ENCODE measurements at places on chromosomes 7 and 10.

GRCh38 chr10:110918269-110918642 lies 724 bp downstream of the BBIP1 start:
- peak; percentile 94 for DNase-seq

DNA sequence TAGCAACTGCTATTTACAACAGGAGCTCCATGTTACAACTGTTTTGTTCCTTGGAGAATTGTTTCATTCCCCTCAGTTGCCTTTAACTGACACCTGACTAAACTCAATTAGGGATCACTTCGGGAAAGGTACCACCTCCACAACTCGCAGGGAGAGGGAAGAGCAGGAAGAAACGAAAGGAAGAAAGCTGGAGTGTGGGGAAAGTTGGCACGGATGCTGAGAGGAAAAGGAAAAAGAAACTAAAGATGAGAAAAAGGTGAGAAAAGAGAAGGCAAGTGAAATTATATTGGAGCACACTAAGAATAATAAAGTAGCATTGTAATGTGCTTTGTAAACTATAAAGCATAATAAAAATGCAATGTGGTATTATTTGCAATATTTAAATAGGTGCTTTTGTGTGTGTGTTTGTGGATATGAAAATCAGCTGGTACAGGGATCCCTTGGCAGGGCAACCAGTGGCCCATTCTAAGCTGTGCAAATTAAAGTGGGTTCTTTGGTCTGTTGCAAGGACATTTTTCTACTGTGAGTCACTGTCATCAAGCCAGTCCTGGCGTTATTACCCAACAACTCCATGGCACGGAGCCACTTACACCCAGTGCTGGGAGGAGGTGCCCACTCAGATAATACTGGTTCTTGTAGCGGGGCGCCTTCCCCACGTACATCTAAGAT lies 45.9 kb downstream of the HIPK2 start:
- DNase-seq: no peak

- no peak for DNase-seq
These were observed 92.9 kb downstream of the CELF2 start for GRCh38 chr10:11110539-11110938.

GRCh38 chr7:113263749-113264148 lies 145.4 kb upstream of the SMIM30 start:
- no peak for DNase-seq

DNA sequence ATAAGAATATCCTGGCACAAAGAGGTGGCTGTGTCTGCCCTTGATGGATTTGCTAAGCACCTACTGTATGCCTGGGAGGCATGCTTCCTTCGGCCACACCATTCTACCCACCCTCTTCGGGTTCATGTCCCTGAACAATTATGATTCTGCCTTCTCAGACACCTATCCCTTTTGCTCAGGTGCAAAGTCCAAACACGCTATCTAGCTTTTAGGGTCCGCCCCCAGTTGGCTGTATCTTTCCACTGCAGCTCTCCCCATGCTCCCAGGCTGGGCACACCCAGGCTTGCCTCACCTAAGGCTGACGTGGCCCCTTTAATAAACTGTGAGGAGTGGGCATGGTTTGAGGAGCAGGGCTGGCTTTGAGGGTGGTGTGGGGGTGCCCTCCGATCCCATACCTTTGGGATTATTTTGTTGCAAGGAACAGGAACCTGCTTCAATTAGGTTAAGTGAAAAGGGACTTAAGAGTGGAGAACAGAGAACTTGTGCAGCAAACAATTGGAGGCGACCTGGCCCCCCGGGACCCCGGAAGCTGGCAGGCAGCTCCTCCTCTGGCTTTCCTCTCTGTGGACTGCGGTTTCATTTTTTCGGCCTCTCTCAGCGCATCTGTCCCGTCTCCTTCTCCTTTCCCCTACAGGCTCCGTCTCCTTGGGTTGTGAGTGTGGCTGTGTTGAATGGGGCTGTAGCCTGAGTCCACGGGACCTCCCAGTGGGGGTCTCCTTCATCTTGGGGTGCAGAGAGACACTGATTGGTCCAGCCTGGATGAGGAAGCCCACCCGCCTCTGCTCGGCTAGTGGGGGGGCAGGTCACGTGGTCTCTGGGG lies 3.8 kb downstream of the CLIP2 start:
- no peak for DNase-seq

DNA sequence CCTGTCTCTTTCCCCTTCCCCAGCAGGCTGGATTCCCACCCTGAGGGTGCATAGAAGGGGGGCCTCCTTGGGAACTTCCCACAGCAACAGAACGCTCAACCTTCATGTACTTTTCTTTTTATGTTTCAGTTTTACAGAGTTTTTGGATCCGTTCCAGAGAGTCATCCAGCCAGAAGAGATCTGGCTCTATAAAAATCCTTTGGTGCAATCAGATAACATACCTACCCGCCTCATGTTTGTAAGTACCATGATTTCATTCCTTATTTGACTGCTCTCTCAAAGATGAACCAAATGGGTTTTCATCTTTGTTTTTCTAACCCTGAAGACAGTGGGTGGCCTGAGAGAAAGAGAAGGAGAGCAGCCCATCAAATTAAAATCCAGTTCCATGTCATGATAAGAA lies 46.7 kb downstream of the PLPP4 start:
- DNase-seq: no peak

- DNase-seq: no peak
These were observed 70.8 kb upstream of the ZMIZ1 start for GRCh38 chr10:78997635-78998618.

DNA sequence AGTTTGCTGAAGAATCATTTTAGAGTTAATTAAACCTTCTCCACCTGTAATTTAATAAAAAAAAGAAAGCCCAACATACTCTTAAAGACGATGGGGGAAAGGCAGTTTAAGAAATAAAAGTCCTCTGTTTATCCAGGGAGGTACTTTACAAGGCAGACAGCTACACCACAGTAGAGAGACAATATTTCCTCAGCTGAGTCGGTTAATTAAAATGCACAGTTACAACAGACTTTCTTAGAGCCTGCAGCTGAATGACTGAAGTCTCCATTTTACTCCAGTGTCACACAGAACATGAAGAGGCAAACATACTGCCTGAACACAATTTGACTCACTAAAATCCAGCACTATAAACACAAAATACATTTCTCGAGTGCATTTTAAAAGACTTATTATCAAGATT lies 15.1 kb downstream of the LRRTM3 start:
- no peak for DNase-seq

DNA sequence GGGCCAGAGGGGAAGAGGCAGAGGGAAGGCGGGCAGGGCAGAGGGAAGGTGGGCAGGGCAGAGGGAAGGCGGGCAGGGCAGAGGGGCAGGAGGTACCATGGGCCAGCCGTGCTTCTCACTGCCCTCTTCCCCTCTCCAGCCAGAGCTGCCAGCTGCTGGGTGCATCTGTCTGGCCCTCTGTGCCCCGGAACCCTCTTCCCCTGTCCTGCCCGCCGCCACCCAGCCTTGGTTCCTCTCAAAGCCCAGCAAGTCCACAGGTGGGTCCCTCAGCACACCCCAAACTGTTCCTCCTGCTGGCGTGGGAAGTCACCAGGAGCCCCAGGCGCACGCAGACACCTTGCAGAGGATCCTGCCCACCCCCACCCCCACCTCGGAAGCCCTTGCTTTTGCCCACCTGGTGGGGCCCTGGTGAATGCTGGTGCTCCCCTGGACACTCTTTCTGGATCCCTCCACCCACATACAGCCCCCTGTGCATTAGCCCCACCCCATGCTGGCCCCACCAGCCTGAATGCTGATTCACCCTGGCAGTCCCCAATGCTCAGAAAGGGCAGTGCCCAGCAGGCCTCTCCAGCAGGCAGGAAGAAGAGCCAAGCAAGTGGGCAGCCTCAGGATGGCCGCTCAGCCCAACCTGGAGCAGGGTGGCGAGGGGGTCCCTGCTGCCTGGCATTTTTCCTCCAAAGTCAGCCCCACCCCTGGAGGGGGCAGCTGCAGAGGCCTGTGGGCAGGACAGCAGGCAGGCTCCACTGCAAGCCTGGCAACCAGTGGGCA lies 1.9 kb upstream of the PWWP2B start:
- no peak for DNase-seq

DNA sequence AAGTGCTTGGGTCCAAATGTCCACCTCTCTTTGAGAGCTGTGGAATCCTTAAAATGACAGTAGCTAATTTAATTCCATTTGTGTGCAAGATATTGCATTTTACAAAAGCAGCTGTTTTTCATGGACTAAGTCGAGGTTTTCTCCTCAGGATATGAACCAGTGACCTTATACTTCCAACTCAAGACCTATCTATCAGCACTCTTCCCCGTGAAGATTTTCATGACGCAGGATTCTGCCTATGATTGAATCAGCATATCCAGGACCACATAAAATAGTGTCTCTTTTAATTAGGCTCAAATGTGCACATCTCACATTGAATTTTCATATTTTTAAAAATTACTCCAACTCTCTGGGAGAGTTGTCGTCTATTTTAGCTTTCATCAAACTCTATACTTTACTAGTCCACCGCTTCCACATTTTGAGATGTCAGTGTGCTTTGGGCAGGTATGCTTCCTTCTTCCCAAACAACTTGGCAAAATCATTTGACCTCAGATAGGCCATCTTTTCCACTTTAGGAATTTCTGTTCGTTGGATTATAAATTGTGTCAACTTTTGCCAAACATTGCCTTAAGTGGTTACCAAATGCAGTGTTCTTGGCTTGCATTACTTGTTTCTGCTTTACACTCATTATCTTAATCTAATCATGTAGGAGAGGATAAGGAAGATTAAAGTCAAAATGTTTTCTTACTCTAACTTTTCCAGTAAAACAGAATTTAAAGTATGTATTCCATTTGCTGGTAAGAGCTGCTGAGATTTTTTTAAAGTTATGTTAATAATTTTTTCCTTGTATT lies 39.4 kb downstream of the SEMA3A start:
- DNase-seq: no peak

Data from activated CD4-positive, alpha-beta T cell treated with anti-CD3 and anti-CD28 coated beads, Interleukin-2, amount 50 U/mL, for 48 hours (primary cell).